ENCODE measurements at places on chromosomes 6 and 20.

- DNase-seq: no peak
These were observed 9.4 kb downstream of the ABCC10 start for GRCh38 chr6:43436577-43437282.

GRCh38 chr6:23654745-23655144 is 471.3 kb upstream of the NRSN1 start:
- DNase-seq: no peak

- DNase-seq: no peak
These were observed 50.2 kb downstream of the HDAC2 start for GRCh38 chr6:113920663-113921267.

DNA sequence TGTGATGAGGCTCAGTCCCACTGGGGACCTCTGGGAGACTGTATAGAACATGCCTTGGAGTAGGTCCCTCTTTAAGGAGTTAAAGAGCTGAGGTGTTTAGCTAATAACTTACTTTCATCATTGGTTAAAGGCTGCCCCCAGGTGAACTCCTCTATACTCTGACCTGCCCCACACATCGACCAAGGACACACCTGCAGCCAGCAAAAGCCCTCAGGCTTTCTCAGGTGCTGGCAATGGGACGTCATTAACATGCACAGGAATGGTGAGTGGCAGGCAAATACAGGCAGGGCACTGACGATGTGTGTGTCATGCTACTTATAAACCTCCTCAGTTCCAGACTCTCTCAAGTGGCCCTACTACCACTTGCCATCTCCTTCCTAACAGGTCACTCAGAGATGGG is 366.4 kb downstream of the KIF16B start:
- peak; percentile 1 for DNase-seq

DNA sequence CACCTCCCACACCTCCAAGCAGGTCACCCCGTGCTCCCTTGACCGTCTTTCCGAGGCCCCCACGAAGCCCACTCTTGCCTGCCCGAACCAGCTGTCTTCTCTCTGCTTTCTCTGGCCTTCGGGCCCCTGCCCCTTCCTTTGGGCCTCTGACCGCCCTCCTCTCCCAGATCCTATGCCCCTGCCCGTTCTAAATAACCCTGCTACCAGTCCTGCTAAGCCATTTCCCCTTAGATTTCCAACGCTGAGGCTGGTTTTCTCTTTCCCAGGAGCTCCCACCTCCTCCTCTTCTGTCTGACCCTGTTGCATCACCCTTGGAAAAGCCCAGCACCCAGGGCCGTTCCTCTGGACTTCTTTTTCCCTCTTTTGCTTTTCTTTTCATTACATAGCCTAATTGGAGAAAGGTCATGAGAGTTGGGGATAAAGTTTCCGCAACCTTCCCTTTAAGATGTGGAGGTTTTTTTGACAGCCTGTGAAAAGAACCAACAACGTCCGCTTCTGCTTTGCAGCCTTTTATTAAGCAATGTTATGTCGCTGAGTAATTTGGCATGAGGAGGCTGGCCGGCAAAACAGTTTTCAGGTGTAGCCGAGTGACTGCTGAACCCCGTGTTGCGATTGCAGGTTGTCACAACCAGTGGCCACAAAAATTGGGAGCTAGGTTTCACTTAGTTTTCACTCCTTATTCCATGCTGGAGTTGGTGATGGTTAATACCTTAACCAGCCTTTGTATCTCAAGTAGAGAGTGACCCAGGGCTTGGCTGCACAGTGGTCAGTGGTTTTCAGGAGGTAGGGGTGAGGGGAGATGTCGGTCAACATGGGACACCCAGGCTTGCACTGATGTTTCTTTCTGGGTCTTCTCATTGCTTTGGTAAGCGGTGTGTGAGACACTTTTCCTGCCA is 970 bp downstream of the BLTP3A start:
- peak; percentile 31 for DNase-seq

- no peak for DNase-seq
These were observed 51.4 kb downstream of the TGM2 start for GRCh38 chr20:38113401-38114325.

- no peak for DNase-seq
These were observed 1.8 kb upstream of the MAP7 start for GRCh38 chr6:136552054-136552453.

- DNase-seq: no peak
These were observed 248.8 kb downstream of the ERMARD start for GRCh38 chr6:170000071-170000843.

GRCh38 chr6:53497905-53498304 is 47.0 kb downstream of the GCLC start:
- no peak for DNase-seq

- peak; percentile 42 for DNase-seq
These were observed 6.3 kb downstream of the OR2A4 start for GRCh38 chr6:131694832-131695426.

DNA sequence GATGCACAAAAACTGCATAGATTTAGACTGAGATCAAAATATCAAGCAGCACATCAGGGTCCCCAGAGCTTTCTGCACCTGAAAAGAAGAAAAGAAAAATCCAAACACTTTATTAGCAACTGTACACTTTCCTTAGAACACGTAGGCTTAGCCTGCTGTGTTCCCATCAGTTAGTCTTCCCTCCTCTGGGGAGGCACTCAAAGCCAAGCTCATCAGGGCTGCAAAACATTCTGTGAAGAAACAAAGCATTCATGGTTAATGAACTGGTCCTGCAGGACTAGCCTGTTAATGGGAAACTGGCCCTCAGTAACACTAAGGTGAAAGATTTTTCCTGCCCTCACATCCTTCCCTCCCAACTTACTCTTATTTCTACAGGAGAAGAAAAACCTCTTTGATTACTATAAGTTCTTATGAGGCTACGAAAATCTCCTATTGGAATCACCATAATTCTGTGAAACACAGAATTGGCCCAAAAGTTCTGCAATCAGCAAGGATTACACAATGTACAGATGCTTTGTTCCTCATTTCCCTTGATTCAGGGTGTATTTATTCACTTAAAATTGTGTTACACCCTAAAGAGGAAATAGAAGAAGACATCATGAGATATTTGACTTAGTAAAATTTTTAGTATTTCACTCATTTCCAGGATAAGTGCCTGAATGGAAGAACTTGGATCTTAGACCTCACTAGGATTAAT is 901.0 kb upstream of the MAP3K7 start:
- no peak for DNase-seq

DNA sequence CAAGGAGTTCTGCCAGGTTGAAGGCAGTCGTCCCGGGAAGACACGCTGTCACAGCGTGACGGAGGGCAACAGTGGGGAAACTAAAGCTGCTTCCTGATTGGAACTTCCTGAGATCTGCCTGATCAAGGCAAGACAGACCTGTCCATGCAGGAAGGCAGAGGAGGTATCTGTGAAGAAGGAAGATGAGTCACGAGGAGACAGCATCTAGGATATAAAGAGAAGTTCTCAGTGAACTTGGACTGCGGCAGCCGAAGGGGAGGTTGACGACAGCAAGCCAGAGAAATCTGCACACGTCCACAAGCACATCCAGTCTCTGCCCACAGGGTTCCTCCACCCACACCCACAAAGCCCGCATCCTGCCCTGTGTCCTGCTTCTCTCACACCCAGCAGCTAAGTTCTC is 38.6 kb downstream of the PREP start:
- DNase-seq: no peak

- DNase-seq: peak; percentile 36
These were observed 77.9 kb downstream of the TNFAIP3 start for GRCh38 chr6:137944793-137945498.

GRCh38 chr6:118889163-118889562 is 4.8 kb upstream of the ASF1A start:
- no peak for DNase-seq

- DNase-seq: no peak
These were observed 151.1 kb downstream of the TMEM242 start for GRCh38 chr6:157172231-157172701.

DNA sequence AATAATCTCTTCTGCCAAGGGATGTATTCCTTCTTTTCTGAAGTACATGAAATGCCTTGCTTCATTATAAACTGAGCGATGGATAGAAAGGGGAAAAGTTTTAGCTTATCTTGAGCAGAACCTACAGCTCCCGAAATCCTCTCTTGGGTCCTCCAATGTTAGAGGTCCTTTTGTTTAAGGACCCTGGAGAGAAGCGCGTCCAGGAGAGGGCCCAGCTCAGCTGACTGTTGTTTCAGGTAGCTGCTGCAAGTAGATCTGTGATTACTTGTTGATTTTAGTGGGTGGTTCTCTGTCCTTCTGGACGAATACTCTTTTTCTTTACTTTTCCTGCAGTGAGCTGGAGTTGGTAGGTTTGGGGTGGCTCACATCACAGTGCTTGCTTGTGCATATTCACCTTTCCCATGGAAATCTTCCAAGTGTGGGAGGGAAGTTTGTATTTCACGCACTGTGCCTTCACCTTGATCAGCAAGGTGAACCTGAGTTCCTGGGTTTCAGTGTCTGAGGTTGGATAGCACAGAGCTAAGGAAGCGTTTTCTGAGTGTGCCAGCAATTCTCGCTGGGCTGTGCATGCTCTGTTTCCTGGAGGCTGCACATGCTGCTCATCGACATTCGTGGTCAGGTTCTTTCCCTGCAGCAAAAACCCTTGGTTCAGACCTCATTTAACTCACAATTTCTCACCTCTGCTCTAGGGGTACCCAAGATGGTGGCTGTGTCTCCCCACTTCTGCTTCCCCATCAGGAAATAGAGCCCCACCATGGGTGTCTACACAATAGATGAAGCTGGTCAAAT is 176.3 kb downstream of the JARID2 start:
- peak; percentile 35 for DNase-seq

DNA sequence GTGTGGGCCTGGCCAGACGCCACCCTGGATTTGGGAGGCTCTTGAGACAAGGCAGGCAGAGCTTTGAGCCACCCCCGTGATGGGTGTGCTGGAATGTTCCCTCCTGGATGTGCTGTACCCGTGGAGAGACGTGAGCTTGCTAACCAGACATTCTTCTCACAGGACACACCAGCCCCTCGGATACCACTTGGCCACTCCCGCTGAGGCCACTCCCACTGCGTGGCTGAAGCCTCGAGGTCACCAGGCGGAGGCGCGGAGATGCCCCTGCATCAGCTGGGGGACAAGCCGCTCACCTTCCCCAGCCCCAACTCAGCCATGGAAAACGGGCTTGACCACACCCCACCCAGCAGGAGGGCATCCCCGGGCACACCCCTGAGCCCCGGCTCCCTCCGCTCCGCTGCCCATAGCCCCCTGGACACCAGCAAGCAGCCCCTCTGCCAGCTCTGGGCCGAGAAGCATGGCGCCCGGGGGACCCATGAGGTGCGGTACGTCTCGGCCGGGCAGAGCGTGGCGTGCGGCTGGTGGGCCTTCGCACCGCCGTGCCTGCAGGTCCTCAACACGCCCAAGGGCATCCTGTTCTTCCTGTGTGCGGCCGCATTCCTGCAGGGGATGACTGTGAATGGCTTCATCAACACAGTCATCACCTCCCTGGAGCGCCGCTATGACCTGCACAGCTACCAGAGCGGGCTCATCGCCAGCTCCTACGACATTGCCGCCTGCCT is 14.1 kb downstream of the SLCO4A1 start:
- DNase-seq: no peak

DNA sequence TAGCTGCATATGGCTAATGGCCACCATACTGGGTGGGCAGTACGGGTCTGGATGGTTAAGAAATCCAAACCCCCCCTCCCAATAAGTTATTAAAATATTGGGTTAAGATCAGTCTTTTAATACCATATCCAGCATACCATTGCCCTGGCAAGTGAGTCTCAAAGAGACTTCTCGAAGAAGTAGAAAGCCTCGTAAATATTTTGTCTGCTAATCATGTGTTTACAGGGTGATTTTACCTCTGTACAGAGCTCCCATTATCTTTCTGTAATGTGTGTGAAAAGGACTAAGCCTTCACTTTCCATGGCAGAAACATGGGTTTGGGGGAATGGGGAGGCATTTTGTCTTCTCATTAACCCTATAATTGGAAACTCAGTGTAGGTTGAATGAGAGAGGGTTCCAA is 174.7 kb upstream of the LAMP5 start:
- DNase-seq: no peak

- no peak for DNase-seq
These were observed 137.6 kb upstream of the RIN2 start for GRCh38 chr20:19620446-19620845.

DNA sequence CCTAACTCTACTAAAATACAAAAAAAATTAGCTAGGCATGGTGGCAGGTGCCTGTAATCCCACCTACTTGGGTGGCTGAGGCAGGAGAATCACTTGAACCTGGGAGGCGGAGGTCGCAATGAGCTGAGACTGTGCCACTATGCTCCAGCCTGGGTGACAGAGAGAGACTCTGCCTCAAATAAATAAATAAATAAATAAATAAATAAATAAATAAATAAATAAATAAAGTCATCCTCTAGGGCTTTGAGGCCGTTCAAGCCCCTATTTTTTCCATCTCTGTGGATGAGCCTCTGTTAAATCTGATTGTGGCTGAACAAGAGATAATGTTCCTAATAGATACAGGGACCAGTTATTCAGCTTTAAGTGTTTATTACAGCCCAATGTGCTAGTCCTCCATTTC is 31.8 kb upstream of the FAM110A start:
- no peak for DNase-seq

GRCh38 chr6:34055223-34055933 is 90.5 kb downstream of the GRM4 start:
- DNase-seq: peak; percentile 55

DNA sequence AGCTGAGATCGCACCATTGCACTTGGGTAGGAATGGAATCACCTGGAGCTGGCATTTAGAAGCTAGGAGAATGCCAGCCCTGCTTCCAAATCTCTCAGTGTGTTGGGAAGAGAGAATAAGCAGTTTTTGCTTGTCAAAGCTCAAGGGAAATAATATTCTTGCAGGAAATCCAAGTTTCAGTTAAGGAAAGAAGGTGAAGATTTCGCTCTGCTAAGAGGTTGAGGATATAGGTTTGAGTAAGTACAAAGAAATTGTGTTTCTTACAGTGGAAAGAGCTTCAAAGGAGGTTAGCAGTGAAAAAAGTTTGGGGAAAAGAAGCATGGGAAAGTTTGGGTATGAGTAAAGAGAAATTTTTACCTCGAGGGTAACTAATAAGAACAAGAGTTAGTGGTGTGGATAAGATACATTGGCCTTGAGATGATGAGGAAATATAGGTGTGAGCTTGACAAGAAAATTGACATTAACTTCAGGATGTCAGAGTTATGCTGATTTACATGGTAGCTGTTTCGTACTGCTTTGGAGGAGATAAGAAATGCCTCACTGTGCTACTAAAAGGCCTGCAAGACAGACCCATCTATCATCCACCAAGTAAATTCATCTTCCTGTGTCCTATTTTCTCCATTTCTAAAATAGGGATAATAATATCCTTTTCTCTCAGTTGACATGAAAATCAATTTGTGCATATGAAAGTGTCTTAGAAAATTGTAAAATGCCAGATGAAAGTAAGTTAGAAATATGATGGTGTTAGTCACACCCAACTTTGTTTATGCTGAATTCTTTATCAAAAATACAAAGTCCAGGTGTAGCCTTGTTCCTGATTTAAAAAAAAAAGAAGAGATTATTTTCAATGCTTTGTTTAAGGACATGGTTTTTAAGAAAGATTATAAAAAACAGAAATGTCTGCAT is 12.8 kb upstream of the HINT3 start:
- DNase-seq: no peak

GRCh38 chr6:88142297-88142668 is 23.9 kb downstream of the CNR1 start:
- DNase-seq: no peak

- DNase-seq: no peak
These were observed 41.8 kb downstream of the SF3B5 start for GRCh38 chr6:144053601-144054000.

GRCh38 chr6:33505548-33506370 is 51.4 kb downstream of the ZBTB9 start:
- DNase-seq: no peak

Measured in naive B cell (primary cell).